ENCODE measurements at places on chromosomes 3 and 15.

DNA sequence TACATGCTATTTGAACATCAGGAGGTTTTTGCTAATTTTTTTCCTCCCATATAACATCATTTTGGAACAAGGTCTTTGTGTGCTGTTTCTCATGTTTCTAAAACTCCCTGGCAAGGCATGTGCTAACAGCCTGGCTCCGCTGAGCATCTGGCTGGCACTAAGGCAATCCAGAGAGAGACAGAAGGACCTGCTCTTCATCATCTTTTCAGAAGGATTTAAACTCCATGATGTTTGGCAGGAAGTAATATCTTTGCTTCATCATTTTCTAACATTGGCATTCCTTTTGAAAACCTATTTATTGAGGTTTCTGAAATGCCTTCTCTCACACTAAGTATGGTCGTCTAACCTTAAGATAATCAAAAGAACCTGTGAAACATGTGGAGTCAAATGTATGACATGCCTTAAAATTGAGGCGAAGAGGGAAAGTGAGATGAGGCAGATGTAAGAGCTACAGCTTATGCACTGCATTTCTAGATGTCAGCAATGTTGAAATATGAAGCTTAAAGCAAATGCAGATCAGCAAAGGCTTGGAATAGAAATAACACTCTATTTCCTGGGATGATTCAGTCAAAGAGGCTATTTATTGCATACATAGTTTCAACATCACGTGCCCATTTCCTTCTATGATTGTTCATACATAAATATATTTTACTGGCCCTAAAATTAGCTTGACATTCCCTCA, 592.0 kb downstream of the ZNF385D start:
- DNase-seq = no peak

GRCh38 chr15:85118581-85118980, 136.9 kb downstream of the PDE8A start:
- DNase-seq = no peak

DNA sequence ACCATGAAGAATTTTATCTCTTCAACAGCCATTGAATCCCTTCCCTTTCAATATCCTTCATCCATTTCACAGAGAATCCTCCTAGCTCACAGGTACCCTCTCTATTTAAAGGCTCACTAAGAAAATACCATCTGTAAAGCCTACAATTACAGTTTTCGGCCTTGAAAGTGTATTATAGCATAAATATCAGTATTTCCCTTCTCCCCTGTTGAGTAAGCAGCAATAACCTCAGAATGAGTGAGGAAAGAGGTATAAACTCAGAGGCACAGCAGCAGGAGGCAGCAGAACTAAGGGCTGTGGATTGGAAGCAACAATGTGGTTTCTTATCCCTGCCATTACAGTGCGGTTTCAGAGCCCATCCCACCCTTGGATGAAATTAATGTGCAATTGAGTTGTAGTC, 360.6 kb upstream of the ATP10A start:
- DNase-seq = no peak

DNA sequence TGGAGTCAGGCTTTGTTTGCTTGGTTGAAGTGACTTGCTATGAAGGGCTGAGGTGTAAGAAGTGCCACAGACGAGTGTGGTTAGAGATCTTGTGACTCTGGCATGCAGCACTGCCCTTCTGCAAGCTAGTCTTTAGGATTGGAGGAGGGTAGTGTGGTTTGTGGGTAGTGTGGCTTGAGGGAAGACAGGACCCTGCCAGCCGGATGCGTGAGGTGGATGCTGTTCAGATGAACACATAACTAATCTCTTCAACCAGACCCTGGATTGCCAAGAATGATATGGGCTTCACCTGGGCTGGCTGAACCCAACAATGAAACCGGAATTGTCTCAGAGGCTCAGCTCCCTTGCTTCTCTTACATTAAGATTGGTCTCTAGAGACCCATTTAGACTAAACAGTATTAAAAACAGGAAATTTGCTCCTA, 32.7 kb downstream of the STARD9 start:
- DNase-seq = no peak

GRCh38 chr15:61028427-61028826, 200.7 kb downstream of the RORA start:
- no peak for DNase-seq

- DNase-seq = no peak
Observed at GRCh38 chr15:56950979-56951378, 32.5 kb downstream of the TCF12 start.

- no peak for DNase-seq
Observed at GRCh38 chr15:93477721-93478120, 388.7 kb upstream of the RGMA start.

DNA sequence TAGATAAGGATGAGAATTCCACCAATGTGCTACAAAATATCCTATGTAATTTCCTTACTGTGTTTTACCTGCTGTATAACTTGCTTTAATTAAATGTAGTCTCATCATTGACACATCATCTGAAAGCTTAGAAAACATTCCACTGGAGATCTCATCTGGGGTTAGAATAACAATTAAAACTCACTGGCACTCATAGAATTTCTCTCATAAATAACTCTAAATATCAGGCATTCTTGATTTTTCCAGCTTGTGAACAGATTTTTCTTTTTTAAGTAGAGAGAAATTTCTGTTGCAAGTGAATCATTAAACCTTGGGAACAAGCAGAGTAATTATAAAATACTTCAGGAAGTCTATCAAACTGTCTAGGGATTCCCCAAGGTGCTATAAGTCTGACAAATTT, 843.8 kb downstream of the NAALADL2 start:
- DNase-seq = no peak

DNA sequence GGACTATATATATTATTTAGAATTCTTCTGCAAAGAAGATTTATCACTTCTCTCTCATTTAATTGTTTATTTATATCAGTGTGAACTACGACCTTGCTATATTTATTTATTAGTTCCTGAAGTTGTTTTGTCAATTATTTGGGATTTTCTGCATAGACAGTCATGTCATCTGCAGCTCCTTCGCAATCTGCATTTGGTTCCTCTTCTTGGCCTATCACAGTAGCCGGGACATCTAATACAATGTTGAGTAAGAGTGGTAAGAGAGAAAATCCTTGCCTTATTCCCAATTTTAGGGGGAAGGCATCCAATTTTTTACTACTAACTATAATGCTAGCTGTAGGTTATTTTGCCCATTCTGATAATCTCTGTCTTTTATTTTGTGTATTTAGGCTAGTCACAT, 39.4 kb downstream of the FOXL2 start:
- DNase-seq = no peak

DNA sequence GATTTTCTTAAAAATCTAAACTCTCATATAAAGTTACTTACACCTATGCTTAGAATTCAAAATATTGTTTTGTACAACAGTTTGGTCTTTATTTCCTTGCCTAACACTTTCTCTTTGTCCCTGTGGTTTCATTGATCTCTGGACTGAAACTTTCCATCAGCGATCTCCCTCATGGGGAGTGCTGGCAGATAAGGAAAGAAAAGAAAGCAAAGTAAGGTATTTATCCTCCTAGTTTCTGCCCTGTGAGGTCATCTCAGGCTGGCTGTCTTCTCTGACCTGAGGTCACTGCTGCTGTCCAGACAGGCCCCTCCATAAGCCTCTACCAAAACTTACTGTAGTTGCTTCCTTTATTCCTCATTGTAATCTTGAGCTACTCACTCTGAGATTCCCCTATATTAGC, 57.9 kb upstream of the EPHA6 start:
- DNase-seq = no peak

GRCh38 chr3:27312044-27312668, 57.0 kb downstream of the NEK10 start:
- DNase-seq = no peak

DNA sequence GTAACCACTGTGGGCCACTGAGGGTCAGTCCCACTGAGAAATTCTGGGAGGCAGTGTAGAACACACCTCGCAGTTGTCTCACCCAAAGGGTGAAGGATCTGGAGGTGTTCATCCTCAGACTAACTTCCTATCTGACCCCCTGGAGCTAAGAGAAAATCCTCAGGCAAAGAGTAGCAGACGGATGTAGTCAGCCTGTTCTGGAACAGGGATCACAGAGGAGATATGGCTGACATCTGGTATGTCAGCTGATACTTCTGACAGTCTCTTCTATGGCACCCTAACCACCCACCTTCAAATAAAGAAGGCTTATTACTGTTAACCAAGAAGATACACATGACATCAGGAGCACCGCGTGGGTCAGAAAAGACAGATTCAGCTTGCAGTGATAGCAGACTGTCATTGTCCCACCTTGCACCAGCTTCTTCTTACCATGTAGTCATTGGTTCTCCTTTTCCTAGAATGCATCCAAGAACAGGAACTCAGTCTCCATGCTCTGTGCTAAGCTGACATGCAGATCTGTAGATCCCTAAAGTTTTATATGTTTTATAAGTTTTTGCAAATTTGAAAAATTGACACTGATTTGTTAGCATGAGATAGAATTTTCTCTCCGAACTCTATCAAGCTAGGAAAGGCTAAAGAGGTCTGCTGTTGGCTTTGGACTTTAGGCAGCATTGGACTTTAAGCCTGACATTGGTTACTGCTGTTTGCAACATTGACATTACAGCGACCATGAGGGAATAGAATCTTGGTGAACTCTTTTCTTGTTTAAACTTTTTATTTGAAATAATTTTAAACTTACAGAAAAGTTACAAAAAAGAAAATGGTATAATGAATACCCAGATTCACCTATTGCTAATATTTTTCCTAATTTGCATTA, 60.4 kb downstream of the KBTBD12 start:
- no peak for DNase-seq

DNA sequence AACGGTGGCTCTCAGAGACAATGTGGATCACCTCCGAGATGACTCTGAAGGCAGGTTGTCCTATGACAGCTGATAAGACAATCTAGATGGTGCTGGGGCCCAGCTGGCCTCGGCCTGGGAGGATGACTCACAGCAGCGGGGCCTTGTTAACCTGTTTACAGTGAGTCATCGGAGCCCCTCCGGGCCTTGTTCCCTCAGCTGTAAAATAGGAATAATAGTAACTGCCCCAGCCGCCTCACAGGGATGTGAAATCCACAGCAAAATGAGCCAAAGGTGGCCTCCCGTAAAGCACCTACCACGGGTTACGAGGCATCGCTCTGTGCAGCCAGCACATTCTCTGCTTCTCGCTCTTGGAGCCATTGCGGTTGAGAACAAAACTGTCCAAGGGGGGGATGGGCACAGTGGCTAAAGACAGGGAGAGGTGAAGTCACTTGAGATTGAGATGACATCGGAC, 88.6 kb upstream of the RASGRF1 start:
- DNase-seq = no peak

GRCh38 chr3:100603469-100603868, 5.9 kb upstream of the ADGRG7 start:
- no peak for DNase-seq

DNA sequence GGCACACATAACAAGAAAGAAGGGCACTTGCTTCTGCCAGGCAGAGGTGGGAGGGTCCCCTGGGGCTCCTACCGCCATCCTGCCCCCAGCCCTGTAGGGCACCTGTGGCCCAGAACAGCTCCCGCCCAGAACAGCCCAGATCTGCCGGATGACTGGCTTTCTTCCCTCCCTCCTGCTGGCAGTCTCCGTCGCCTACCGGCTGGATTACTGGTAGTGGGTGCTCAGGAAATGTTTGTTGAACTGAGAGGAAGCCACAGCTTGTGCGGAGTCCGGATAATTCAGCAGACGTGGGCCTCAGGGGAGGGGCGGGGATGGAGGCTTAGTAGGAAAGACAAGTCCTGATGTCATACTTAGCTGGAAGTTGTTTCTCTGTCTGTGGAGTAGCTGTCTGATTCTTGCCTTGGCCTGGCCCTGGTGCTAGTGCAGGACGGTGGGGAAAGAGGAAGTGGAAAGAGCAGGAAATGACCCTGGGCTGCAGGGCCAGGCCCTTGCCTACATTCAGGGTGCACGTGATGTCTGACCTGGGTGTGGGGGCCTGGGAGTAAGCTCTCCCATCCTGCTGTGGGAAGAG, 6.7 kb downstream of the CCDC9B start:
- no peak for DNase-seq

DNA sequence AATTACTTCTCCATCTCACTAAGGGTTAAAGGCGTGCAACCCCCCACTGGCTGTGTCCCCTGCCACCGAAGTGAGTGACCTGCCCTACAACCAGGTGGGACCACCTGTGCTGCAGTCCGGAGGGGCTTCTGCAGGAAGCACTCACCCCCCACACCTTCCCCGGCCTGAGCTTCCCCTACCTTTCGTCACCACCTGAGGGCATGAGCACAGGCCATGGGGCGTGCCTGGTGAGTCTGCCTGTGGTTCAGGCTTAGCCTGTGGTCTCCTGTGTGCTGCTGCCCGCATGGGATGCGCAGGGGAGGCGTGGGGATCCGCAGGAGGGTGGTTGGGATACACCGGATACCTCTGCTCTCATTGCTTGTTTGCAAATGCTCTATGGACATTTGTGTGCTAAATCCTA, 46.0 kb downstream of the KLHL25 start:
- no peak for DNase-seq

GRCh38 chr3:174002543-174002942, 605.0 kb downstream of the NLGN1 start:
- no peak for DNase-seq

DNA sequence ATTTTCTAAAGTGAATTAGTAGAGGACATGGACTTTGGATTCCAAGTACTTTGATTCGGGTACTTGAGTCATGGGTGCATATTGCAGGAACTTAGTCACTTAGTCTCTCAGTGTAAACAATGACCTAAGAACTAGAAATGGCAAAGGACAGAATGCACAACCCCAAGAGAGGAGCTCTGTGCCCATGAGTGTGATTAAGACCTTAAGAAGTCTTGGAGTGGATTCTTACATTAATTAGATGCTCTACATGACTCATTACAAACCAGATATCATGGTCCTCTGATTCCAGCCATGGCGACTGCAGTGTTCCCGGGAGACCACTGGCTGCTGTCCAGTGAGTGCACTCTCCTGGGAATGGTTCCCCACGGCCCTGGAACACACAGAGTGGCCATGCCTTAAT, 251.5 kb downstream of the GABRG3 start:
- DNase-seq = no peak

- DNase-seq = no peak
Observed at GRCh38 chr3:61936344-61936937, 375.1 kb downstream of the PTPRG start.

DNA sequence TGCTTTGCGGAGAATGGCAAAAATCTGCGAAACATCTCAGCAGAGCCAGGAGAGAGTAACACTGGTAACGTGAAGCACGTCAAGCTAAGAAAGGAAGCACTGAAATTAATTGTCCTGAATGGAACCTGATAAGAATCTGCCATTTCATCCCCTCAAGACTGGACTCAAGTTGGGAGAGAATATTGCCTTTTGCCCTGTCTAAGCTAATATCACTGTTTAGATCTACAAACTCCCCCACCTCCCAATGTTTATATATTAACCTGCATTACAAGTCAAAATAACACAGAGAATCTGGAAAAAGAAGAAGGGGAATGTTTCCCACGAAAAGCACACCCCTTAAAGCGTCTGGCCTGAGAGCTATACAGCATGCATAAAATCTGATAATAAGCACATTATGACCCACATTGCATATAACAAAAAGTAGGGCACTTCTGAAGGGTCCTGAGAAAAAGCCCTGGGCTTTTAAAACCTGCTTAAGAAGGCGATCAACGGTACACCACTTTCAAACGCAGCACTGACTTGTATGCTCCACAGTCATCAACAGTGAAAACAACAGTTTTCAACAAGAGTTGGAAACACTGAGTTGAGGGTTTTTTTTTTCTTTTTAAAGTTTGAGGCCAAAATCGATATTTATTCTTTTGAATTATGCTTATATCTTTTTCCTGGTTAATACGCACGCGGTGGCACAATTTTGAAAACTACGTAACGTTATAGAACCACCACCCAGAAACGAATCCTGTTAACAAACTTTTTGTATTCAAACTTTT, 1.4 kb upstream of the KAT2B start:
- DNase-seq = no peak
